ENCODE measurements at places on chromosomes 1 and 21.

DNA sequence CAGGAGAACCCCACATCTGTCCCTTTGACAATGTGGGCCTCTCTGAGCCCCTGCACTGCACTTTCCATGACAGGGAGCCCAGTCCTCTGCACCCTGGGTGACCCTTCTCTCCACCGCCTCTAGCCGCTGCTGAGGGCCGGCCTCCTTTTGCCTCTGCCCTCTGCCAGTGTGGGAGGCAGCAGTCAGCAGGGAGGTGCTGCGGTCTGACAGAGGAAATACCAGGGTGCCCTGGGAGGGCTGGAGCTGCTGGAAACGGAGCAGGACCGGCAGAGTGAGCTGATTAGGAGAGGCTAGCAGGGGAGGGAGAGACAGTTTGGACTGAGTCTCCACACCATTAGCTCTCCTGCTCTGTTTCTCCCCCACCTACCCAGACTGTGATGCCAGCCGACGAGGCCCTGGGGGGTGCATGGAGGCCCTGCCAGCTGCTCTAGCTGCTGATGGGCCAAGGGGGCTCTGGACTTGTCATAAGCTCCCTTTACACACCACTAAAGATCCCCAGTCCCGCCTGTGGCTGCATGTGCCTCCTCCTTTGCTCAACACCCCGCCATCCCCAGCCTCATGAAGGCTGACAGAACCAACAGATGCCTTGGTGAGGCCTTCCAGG lies 171.1 kb upstream of the KLHDC7A start:
- DNase-seq, result no peak

- no peak for DNase-seq
Observed at GRCh38 chr21:32064281-32064910, 191.6 kb downstream of the HUNK start.

GRCh38 chr21:31255036-31255435 lies 89.0 kb downstream of the TIAM1 start:
- DNase-seq, result no peak

- DNase-seq, result no peak
Observed at GRCh38 chr1:72366466-72366865, 84.1 kb upstream of the NEGR1 start.

DNA sequence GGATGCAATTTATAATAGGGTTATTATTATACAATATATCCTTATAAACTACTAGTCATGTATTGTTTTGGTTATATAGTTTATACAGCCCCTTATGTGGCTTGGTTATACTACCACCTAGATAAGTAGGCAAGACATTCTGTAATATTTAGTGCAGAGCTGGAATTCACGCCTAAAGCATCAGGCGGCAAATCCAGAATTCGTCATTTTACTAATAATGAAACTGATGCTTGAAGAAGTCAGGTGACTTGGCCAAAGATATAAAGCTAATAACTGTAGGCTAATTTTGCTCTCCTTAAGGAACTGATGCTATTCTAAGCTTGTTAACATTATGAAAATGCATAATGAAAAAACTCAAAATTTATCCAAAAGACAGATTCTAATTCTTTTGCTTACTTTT lies 10.8 kb downstream of the NSL1 start:
- DNase-seq, result no peak
